ENCODE measurements at places on chromosomes 5 and 9. TPM values are rescaled to one million over a fixed set of nuclear protein-coding genes. Genes with fewer than 3 reads are reported as not detected.

DNA sequence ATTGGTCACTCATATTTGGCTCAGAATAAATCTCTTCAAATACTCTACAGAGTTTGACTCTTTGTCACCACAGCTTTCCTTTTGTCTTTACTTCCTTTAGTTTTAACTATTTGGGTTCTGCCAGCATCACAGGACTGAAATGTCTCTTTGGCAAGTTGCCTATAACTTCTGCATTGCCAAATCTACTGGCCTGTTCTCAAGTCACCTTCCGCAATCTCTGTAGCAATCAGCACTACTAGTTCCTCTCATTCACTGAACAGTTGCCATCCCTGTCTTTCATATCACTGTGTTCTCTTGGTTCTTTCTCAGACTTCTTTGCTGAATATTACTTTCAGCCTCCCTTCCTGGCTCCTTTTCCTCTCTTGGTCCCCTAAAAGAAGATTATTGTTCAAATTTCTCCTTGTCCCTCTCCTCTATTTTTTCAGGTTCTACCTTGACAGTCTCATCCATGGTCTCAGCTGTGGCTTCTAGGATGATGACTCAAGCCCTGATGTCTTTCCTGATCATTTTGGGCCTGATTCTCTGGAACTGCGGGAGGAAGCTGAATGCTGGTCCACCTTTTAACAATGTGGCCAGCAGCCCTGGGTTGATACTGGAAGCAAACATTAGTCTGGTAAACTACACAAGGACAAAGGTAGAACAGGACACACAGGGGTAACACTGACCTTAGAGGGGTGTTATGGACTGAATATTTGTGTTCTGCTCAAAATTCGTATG lies 44.0 kb upstream of the LIFR start:
- peaks cover 2% of the 10 kb centered on the region for H3K27me3 ChIP-seq
- no peaks in the 10 kb centered on the region for H3K4me1 ChIP-seq
- H3K36me3 ChIP-seq, result no peaks in the 10 kb centered on the region
- DNase-seq, result no peak
- no peak overlapping the region for H3K4me3 ChIP-seq
- no peak overlapping the region for H3K27ac ChIP-seq

DNA sequence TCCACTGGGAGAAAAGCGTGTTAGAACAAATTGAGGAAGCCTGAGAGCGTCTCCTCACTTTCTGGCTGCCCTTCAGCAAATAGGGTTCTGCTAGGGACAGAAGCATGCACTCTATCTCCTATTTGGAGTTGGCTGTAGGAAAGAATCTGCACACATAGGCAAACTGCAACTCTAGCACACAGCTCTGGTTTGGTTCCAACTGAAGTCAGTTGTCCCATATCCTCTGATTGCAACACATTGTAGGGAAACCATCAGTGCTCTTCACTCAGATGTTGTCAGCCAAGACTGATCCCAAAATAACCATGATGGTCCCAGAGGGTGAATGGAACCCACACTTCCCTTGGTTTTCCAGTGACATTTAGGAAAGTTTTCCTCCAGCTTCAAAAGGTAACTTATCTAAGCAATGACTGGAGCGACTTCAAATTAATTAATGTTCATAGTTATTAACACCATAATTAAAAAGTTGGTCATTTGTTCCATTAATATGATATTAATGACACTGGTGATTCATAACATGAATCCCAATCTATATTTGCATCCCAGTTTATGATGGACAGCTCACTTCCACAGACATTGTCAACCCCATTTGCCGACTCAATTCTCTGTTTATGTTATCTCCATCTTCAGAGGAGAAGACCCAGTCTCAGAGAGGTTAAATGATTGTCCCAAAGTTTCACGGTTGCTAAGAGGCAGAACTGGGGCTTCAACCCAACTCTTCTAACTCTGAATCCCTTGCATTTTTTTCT lies 136.7 kb upstream of the ZNF462 start:
- H3K36me3 ChIP-seq, result no peaks in the 10 kb centered on the region
- H3K27ac ChIP-seq, result no peak overlapping the region
- H3K4me1 ChIP-seq, result no peaks in the 10 kb centered on the region
- no peaks in the 10 kb centered on the region for H3K27me3 ChIP-seq
- no peak for DNase-seq

GRCh38 chr5:6820851-6821479 lies 107.7 kb downstream of the TENT4A start:
- H3K4me1 ChIP-seq, result peaks cover 8% of the 10 kb centered on the region
- peak; percentile 38 for DNase-seq
- H3K36me3 ChIP-seq, result no peaks in the 10 kb centered on the region
- no peak overlapping the region for H3K4me3 ChIP-seq
- H3K27me3 ChIP-seq, result peaks cover 26% of the 10 kb centered on the region
- no peak overlapping the region for H3K27ac ChIP-seq

The TSSK1B gene
- total RNA-seq, result not detected

The TRMT10B gene
- 12.1 TPM for total RNA-seq

GRCh38 chr9:98190757-98191105 lies 1.7 kb downstream of the CORO2A start:
- no peak for DNase-seq
- peaks cover 9% of the 10 kb centered on the region for H3K4me1 ChIP-seq
- H3K4me3 ChIP-seq, result peak overlapping the region; percentile 60
- no peaks in the 10 kb centered on the region for H3K36me3 ChIP-seq
- no peak overlapping the region for H3K27ac ChIP-seq
- peaks cover 14% of the 10 kb centered on the region for H3K27me3 ChIP-seq

The RAPGEF6 gene
- 31.0 TPM for total RNA-seq

DNA sequence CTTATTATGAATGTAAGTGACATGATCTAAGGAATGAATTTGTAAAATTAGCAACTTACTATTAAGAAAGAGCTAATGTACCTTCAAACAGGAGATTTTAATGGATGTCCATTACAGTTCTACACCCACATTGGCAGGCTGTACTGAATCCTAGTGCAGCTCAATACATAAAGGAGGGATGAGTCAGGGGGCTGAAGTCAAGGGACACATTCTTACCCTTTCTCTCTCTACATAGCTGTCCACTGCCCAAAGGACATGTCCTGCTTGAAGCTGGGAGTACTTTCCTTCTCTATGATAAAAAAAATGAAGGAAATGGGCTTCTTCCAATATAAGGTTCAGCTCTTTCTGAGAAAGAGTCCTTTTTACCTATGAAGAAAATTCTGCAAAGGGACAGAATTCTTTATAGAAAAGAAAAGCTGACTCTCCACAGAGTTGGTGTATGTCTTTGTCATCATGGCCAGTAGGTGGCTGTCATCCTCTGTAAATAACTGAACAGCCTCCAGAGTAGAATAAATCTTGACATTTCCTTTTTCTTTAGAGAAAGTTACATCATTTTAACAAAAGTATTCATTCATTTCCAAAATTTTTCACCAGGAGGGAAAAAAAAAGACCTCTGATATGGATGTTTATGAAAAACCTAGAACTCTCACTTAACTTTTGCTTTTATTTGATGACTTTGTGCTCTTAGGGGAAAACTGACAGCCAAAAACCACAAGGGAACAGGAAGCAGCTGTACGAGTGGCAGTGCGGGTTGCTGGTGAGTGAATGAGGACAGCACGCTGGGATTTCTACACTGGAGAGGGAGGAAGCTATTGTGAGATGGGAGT lies 13.1 kb upstream of the IFNA14 start:
- no peak overlapping the region for H3K27ac ChIP-seq
- H3K4me1 ChIP-seq, result peaks cover 9% of the 10 kb centered on the region
- H3K36me3 ChIP-seq, result no peaks in the 10 kb centered on the region
- no peak overlapping the region for H3K4me3 ChIP-seq

GRCh38 chr9:6584881-6585597 lies 60.5 kb downstream of the GLDC start:
- DNase-seq, result no peak
- no peaks in the 10 kb centered on the region for H3K4me1 ChIP-seq
- peaks cover under 1% of the 10 kb centered on the region for H3K27me3 ChIP-seq
- H3K4me3 ChIP-seq, result no peak overlapping the region
- H3K36me3 ChIP-seq, result no peaks in the 10 kb centered on the region
- H3K27ac ChIP-seq, result no peak overlapping the region

The IL4 gene
- total RNA-seq, result 21.6 TPM

The LCN15 gene
- not detected for total RNA-seq

GRCh38 chr5:139222346-139222745 lies 24.2 kb upstream of the SIL1 start:
- H3K4me3 ChIP-seq, result no peak overlapping the region
- no peaks in the 10 kb centered on the region for H3K36me3 ChIP-seq
- no peak for DNase-seq
- peaks cover 4% of the 10 kb centered on the region for H3K27me3 ChIP-seq
- no peaks in the 10 kb centered on the region for H3K4me1 ChIP-seq
- no peak overlapping the region for H3K27ac ChIP-seq

GRCh38 chr9:131013771-131014676 lies 5.0 kb downstream of the LAMC3 start:
- no peak overlapping the region for H3K4me3 ChIP-seq
- H3K4me1 ChIP-seq, result no peaks in the 10 kb centered on the region
- H3K27ac ChIP-seq, result no peak overlapping the region
- H3K27me3 ChIP-seq, result peaks cover 13% of the 10 kb centered on the region

- H3K36me3 ChIP-seq, result no peaks in the 10 kb centered on the region
- DNase-seq, result no peak
- no peaks in the 10 kb centered on the region for H3K4me1 ChIP-seq
These were observed 93.8 kb upstream of the NTRK2 start for GRCh38 chr9:84575705-84576104.

DNA sequence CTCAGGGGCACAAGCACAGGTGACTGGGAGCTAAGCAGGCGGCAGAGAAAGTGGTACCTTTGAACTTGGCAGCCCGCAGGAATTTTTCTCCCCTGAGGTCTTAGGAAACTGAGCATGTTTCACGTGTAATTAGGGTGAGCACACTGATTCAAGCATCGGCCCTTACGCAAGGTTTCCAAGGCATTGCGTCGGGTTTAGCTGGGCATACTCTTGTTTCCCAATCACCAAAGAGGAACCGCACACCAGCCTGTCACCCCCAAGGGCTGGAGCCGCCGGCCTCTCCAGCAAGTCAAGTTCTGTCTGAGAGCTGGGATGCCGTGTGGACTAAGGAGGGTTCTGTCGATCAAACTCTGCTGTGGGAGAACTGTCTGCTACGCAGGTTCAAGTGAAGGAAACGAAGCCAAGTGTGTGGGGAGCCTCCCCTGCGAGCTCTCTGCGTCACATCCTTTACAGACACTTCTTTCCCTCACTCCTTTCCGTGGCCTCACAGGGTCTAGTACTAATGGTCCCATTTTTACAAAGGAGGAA lies 53.0 kb downstream of the ERGIC1 start:
- DNase-seq, result no peak
- H3K4me1 ChIP-seq, result no peaks in the 10 kb centered on the region
- no peaks in the 10 kb centered on the region for H3K36me3 ChIP-seq
- H3K27me3 ChIP-seq, result no peaks in the 10 kb centered on the region
- H3K27ac ChIP-seq, result no peak overlapping the region

- no peak overlapping the region for H3K4me3 ChIP-seq
- no peak overlapping the region for H3K27ac ChIP-seq
- DNase-seq, result no peak
These were observed 181.8 kb downstream of the ZDHHC21 start for GRCh38 chr9:14511452-14511851.

GRCh38 chr5:133933670-133934295 lies 34.6 kb downstream of the C5orf15 start:
- peak overlapping the region; percentile 76 for H3K27ac ChIP-seq
- no peak for DNase-seq
- H3K27me3 ChIP-seq, result no peaks in the 10 kb centered on the region
- peaks cover 50% of the 10 kb centered on the region for H3K4me1 ChIP-seq

DNA sequence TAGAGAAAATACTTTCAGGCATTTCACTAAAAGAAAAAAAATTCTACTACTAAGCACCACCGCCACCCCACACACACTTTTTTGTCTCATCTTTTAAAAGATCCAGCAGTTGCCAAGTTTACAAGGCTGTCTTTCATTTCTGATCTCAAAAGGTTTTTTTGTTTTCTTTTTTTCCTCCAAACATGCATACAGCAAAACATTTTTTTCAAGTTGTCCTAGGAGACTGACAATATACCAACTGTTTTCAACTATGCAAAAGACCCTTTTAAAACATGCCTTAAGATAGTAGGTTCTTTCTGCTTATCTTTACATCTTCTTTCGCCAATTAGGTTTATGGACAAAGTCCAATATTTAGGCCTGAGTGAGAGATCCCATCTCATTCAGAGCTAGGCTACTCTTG lies 65.2 kb downstream of the HMHB1 start:
- H3K27me3 ChIP-seq, result peaks cover 6% of the 10 kb centered on the region
- H3K36me3 ChIP-seq, result no peaks in the 10 kb centered on the region
- no peak overlapping the region for H3K27ac ChIP-seq
- H3K4me1 ChIP-seq, result no peaks in the 10 kb centered on the region
- DNase-seq, result no peak
